ENCODE measurements at places on chromosomes 4 and X.
A peak's percentile ranks its signal among the peaks of the same experiment; 100 is the strongest.

DNA sequence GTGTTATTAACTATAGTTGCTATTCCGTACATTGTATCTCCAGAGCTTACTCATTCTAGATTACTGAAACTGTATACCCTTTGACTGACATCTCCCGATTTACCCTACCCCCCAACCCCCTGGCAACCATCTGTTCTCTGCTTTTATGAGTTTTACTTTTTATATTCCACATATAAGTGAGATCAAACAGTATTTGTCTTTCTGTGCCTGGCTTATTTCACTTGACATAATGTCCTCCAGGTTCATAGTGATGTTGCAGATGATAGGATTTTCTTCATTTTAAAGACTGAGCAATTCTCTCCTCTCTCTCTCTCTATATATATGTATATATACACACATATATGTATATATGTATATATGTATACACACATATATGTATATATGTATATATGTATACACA, 54.6 kb downstream of the CFAP299 start:
- DNase-seq: no peak

GRCh38 chr4:41537292-41537890, 566 bp upstream of the LIMCH1 start:
- DNase-seq: no peak

DNA sequence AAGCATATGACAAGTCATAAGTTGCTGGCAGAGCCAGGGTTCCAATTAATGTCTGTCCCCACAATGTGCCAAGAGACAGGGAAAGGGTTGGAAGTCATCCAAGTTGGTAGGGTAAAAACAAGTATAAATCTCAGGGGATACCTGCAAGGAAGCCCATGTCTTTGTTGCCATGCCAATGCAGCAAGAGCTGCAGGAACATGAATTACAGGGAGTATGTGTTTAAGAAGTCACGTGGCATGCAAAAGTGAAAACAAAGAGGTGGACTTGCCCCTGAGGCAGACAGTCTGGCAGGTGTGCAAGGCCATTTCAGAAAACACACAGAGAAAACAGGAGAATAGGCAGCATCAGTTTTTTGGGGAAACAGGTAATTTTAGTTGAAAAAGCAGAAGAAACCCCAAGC, 29.4 kb downstream of the C4orf51 start:
- no peak for DNase-seq

DNA sequence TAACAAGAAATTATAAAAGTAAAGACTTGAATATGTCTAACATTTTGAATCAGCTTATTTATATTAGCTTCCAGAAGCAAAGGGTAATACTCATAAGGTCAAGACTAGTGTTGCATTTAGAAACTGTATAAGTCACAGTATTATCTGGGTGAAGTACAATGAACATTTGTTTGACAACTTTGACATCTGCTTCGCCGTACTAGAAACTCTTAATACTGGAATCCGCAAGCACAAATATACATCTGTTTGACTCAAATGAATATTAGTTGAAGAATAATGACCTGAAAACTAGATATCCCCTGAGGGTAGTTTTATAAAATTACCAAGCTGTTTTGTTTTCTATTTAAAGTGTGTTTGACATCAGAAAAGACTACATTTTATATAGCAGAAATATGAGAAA, 135.4 kb upstream of the ATOH1 start:
- no peak for DNase-seq

DNA sequence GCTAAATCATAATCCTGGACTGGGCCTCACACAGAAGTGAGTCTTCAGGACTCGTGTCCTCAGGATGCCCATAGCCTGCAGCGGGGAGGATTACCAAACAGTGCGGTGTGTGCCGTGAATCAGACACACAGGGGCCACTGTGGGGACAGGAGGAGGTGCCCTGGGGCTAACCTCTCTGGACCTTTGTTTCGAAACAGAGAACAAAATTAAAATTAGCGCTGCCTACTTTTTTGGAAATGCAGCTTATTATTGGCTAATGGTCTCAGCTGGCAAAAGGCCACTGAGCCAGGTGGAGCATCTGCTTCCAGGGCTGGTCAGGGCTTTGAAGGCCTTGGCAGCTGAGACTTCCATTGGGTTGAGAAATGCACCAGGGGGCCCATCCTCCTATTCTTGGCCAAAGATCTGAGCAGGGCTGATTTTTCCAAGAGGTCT, 236.2 kb downstream of the EVC2 start:
- DNase-seq: no peak

DNA sequence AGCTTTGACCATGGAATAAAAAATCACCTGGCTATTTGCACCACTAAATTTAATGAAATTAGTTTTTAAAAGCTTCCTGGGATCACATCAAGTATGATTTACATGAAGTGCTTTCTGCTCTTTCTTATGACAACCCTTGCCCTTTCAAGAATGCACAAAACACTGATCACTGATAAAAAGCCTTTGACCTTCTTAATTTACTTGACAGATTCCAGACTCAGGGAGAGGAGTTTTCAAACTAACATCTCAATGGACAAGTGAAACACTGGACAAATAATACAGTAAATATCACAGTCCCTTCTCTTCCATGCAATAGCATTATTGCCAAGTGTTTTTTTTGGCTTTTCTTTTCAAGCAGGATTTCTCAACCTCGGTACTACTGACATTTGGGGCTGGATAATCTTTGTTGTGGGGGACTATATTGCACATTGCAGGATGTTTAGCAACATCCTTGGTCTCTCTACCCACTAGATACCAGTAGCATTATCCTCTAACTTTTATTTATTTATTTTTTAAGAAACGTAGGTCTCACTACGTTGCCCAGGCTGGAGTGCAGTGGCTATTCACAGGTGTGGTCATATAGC, 86.3 kb downstream of the ZNF827 start:
- no peak for DNase-seq

GRCh38 chrX:146055733-146056132, 238.1 kb downstream of the SLITRK2 start:
- DNase-seq: no peak

DNA sequence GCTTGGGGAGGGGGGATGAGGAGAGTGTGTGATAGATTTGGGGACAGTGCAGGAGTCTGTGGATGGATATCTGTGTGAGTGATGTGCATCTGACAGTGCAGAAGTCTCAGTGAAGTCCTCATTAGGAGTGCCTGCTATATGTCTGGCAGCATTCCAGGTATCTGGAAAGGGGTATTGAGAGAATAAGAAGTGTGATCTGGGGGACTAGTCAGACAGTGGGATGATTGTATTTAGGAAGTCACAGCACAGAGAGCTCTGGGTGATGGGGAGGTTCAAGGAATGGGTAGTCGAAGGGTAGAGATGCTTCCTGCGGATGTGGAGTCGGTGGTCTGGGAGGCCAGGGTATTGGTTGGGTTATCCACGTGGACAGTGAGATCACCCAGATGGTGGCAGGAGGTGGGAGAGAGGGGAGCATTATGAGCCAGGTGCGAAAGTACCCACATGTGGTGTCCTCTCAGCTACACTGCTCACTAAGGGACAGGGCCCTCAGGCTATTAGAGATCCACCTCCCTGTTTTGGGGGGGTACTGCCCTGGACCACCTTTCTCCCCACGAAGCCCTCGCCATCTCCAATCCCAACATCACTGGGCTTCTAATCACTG, 9.8 kb downstream of the MAGED2 start:
- DNase-seq: no peak

DNA sequence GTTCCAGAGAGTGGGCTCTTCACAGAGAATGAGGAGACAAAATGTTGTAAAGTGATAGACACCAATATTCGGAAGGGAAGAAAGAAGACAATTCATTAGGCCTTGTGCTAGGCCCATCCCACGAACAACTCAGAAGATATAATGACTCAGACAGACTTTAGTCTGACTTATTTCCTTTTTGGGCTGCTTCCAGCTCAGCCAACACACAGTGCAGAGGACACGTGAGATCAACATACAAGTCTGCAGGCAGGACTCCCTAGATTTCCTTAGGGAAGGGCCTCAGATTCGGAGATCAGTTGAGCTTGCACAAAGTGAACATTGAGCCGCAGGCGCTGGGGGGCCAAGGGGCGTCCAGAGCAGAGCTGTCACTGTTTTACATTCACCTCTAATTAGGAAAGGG, 290.7 kb upstream of the TENM3 start:
- no peak for DNase-seq

DNA sequence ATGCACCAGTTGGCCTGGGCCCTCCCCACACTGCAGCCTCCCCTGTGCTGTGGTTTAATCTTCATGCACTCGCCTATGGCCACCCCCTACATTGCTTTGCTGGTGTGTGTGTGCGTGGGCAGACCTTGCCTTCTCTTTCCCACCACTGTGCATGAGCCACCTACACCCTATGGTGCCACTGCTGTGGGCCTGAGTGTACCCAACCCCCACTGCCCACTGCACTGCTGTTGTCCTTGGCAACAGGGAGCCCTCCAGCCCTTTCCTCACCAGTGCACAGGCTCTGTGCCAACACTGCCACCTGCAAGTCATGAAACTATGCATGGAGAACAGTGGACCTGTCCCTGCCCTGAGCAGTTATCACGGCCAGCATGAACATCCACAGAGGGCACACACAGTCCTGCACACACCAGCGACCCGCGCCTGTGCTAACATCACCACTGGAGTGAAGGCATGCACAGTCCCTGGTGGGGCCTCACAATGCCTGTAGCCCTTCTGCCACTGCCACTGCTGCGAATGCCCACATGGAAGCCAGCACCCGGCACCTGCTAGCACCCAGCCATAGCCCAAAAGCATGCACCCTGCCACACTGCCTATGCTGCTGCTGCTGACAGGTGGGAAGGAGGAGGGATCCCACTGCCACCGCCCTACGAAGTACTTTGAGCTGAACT, 237.8 kb upstream of the ARSJ start:
- no peak for DNase-seq

DNA sequence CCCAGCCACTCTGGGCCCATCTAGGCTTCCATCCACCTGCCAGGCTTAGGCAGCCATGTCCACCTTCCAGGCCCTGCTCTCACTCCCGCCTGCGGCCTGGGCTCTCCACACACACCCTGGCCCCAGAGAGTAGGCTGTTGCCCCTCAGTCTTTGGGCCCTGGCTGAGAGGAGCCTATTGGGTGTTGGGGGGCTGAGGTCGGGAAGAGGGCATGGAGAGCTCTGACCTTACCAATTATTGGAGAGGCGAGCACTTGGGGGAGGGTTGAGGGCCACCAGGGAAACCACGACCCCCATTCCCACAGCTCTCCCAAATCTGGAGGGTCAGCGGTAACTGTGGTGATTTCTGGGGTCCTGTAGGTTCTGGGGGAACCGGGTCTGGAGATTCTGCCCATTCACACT, 38.2 kb downstream of the HTRA3 start:
- no peak for DNase-seq

GRCh38 chrX:140572724-140573123, 67.9 kb upstream of the SOX3 start:
- DNase-seq: peak; percentile 54

DNA sequence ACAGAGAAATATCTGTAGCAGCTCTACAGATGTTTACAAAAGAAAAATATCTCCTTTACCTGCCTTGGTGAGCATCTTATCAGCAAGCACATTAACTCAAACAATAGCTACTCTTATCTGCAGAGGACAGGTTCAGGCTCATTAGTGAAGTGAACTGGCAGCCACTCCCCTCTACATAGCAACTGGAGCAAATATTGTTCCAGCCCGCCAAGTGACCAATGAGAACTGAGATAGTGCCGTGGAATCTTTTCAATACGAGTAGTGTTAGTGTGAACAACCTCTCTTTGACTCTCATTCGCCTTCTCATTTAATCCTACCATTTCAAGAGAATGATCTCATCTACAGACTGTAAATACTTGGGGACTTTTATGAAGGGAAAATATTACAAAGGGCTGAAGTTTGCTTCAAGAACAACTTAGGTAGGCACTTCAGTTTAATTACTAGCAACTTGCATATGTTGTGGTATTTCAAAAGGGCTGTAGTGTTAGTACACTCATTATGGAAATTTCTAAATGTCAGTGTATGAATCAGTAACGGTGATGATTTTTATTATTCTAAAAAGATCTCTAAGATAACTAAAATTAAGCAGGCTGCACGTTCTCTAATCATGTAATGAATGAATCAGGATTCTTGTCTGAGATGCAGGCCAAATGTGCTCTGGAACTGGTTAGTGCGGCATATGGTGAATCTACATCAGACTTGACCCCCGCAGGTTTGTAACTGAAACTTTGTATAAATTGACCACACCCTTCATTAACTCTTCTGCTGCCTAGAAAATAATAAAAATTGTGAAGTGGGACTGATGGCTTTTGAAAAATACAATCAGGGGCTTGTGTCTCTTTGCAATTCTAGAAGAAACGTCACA, 72.4 kb downstream of the PALLD start:
- no peak for DNase-seq

DNA sequence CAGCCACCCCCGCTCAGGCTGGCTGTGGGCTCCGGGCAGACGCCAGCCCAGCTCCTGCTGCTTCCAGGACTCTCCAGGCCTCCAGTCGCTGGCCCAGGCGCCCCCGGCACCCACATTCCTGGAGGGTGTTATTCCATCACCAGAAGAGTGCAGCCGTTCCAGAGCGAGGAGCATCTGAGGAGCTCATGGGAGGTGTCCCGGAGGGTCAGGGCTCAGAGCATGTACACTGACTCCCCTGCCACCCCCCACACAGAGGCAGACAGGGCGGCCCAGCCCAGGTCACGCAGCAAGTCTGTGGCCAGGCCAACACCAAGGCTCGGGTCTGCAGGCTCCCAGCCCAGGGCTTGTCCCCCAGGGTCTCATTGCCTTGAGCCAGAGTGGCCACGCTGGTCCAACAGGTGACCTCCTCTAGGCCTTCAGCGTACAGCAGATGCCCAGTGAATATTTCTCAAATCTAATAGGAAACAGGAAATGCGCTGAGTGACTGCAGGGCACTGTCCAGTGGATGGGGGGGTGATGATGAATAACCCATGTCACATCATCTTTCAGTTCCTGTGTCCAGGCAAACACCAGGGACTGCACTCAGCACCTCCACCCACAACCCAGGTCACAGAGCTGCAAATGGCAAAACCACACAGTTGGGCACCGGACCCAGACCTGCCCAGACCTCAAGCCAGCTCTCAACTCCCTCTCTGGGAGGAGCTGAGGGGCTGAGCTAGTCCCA, 37.2 kb downstream of the ABLIM2 start:
- DNase-seq: no peak

- DNase-seq: no peak
Measured at GRCh38 chrX:56343219-56343618, 111.1 kb downstream of the KLF8 start.

DNA sequence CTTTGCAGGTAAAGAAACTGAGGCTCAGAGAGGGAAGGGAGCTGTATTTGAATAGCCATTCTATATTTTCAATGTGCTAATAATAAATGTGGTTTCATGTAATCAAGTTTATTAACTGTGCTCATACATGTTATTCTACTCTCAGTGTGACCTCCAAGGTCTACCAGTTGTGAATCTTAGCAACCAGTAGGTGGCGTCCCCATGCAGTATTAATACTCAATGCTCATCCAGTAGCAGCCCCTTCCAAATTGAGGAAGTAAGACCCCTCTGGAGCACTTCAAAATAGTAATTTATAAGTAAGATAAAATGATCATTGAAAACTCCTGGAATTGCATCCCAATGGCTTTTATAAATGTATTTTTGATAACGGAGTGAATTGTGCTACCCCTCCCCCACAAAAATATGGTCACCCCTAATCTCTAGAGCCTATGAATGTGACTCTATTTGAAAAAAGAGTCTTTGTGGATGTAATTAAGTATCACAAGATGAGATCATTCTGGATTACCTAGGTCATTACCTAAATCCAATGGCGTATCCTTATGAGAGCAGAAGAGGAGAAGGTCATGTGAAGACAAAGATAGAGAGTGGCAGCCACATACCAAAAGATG, 20.4 kb upstream of the SEPSECS start:
- DNase-seq: no peak

All from neural crest cell (in vitro differentiated cells).